DND-41 (cell line): ENCODE measurements at places on chromosomes 11 and 22.

GRCh38 chr22:24423519-24424000, 3.8 kb upstream of the ADORA2A start:
- no peak for DNase-seq

- no peak for DNase-seq
These were observed 119.0 kb downstream of the PARVA start for GRCh38 chr11:12496181-12497025.

- no peak for DNase-seq
These were observed 38.7 kb downstream of the RTN3 start for GRCh38 chr11:63719987-63720386.

- no peak for DNase-seq
These were observed 33.1 kb downstream of the C11orf58 start for GRCh38 chr11:16771350-16772140.
